Stimulated activated CD4-positive, alpha-beta T cell treated with anti-CD3 and anti-CD28 coated beads, Interleukin-1b, Interleukin-23, amount 100 ng/mL, for 1 hour (primary cell): ENCODE measurements at places on chromosomes 6 and 20.

DNA sequence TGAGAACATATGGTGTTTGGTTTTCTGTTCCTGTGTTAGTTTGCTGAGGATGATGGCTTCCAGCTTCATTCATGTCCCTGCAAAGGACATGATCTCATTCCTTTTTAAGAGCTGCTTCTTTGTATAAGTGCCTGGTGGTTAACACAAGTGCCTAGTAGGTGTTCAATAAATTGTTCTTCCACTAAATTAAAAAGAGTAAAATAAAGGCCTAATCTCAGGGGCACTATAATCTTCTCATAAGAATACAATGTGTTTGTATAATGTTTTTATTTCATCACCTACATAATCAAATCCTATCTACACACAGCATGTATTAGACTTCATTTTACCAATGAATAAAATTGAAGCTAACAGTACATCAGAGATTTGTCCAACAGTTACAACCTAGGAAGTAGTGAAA is 252.7 kb downstream of the KHDC1L start:
- DNase-seq: no peak

- no peak for DNase-seq
These were observed 576.1 kb upstream of the MARCKS start for GRCh38 chr6:113281014-113281413.

GRCh38 chr20:50014570-50015562 is 32.1 kb downstream of the SNAI1 start:
- DNase-seq: no peak

GRCh38 chr6:79335133-79335674 is 100.7 kb upstream of the HMGN3 start:
- DNase-seq: no peak

- no peak for DNase-seq
These were observed 19.4 kb upstream of the BRPF3 start for GRCh38 chr6:36177166-36177565.

DNA sequence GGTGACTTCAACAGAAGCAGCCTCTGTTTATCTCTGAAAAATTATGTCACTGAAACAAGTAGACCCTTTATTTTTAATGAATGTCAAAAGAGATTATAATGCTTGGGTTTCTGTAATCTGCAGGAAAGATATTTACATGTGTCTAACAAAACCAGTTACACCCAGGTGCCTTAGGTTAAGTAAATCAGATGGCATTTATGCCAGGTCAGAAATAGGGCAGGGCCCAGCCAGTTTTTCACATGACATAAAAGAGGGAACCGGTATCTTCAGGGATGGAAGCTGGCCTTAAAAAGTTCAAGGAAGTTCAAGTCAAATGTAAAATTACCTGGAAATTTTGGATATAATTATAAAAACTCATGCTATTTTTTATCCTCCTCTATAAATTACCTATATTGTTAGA is 14.2 kb upstream of the ENPP4 start:
- no peak for DNase-seq

- no peak for DNase-seq
These were observed 13.8 kb downstream of the RNASET2 start for GRCh38 chr6:166942393-166943168.

GRCh38 chr20:59033616-59034165 is 1.6 kb upstream of the ATP5F1E start:
- DNase-seq: no peak

- no peak for DNase-seq
These were observed 246.7 kb downstream of the SOD2 start for GRCh38 chr6:159446340-159446739.
